RWPE1 (cell line): ENCODE measurements at places on chromosomes 2 and 18.

DNA sequence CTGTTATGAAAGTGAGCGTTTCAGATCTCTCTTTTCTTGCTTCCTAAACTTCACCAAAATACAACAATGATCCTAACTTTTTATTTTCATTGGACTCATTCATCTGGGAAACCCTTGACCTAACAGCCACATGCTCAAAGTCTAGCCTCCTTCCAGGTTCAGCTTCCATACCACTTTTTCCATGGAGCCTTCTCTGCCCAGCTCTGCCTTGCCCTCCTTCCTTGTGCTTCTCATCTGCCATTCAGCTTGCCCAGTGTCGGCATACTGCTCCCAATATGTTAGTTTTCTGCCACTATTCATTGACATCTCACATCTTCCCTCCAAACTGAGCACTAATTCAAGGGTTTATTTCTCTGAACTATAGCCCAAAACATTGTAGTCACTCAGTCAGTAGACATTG, 214.7 kb downstream of the RAD51AP2 start:
- no peak for DNase-seq

DNA sequence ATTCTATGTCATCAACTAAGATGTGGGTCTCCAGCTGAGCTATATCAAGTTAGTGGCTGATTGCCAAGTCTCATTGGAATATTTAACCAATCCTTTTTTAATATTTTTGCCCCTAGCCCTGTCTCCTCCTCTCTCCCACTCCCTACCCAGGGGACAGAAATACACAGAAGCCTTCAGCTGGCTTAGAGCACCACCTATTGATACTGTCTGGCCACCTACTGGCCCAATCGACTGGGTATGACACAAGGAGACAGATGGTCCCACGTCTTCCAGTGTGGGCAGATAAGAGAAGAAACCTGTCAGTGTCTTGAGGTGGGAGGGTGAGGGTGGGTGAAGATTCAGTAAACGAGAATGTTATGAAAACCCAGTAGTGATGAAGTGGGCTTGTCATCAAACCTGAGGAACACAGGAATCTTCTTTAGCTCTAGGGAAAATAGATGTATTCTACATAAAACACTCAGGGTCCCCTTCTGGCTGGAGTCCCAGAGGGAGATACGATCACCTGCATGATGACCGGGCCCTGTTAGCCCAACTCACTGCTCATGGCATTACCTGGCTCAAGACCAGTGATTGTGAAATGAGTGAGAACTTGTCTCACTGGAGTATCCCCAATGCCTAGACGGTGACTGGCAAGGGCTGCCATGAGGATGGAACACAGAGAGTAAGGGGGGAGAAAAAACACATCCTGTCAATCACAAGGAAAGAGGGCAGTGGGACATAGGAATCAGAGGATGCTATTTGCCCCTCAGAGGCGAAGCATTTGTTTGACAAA, 26.7 kb downstream of the POLR1A start:
- no peak for DNase-seq

GRCh38 chr2:42385225-42385624, 24.2 kb upstream of the COX7A2L start:
- no peak for DNase-seq

- DNase-seq: peak; percentile 52
These were observed 38.8 kb downstream of the NCAPH start for GRCh38 chr2:96374211-96374951.

DNA sequence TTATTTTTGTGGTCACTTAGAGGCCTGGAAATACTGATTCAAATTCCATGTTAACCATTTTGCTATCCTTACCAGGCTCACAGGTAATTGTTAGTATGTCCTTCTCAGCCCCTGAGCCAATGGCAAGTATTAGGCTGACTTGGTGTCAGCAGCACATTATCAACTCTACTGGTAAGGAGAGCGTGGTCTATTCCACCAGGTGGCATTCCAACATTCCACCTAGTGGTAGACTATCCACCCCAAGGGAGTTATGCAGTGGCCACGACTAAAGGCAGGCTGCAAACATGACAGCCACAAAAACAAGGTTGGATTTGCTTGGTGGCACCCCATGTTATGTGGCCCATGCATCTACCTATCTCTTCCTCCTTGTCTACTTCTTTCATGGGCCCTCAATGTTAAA, 31.8 kb upstream of the GCC2 start:
- DNase-seq: no peak

DNA sequence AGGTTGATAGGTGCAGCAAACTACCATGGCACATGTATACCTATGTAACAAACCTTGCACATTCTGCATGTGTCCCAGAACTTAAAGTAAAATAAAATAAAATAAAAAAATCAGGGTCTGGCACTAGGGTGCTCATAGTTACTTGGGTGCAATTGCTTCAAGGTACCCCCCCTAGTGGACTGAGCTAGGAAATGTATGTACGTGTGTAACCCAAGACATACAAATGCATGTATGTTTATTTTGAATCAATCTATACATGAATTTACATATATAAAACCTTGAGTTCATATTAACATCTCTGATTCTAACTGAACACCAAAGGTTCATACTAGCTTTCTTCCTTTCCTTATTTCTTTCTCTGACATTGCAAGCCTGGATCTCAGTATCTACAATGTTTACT, 51.5 kb downstream of the USP37 start:
- DNase-seq: no peak

GRCh38 chr2:119943058-119943457, 69.8 kb upstream of the EPB41L5 start:
- DNase-seq: no peak

DNA sequence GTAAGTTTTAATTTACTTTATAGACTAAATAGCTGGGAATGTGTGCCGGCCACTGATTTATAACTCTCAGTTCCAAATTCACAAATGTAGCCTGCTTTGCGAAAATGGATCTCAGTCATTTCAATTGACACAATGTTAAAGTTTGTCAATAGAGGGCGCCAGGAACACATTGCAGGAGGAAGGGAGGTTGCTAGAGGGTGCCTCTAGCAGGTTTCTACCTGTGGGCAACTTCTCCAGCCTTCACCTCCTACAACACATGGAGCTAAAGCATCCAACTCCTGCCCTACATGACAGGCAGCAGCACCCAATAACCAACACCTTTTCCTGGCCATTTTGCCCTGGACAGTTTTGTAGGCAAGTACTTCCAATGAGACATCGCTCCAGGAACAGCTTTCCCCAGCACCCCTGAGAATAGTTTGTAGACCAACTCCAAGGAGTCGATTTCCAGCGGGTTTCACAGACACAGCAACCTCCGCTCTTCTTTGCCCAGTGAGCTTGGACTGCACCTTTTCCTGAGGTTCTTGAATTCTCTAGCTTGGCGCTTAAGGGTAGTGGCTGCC, 784.8 kb upstream of the CDH2 start:
- peak; percentile 5 for DNase-seq

GRCh38 chr2:185578322-185578721, 160.3 kb upstream of the FSIP2 start:
- no peak for DNase-seq

- no peak for DNase-seq
These were observed 39.4 kb downstream of the CSRNP3 start for GRCh38 chr2:165508927-165509326.
